KG1 (cell line): ENCODE measurements at places on chromosomes 16 and 17.

GRCh38 chr16:56675685-56676210, 6.1 kb downstream of the MT1H start:
- DNase-seq = no peak

- DNase-seq = no peak
Measured at GRCh38 chr17:63533433-63534077, 10.4 kb downstream of the KCNH6 start.

DNA sequence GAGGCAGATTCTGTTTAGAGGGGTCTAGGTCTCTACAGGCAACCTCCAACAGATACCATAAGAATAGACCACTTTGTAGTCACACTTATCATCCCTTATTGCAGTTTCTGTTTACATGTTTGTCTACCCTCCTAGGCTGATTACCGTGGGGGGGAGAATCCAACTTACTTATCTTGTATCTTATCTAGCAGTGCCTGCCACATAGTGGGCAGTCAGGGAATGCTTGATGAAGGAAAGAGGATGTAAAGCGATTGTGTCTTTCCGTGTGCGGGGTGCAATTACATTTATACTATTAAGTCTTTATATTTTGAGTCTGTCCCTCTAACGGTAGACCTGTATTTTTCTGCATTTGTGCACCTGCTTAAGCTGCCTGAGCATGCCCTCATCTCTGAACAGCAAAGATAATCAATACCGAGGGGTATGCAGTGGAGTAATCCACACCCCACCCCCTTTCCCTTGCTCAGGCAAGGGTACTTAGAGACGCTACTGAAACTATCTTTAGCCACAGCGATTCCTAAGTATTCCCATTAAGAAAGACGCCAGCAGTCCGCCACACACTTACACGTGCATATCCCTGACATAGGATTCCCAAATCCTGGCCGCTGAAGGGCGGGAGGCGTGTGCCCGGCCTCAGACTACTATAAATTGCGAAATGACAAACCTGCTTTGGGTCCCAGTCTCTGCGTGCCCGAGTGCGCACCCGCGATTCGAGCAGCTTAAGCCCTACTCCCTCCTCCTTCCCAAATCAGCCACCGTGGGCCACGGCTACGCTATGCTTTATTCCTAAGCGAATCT, 635 bp upstream of the AATF start:
- no peak for DNase-seq

DNA sequence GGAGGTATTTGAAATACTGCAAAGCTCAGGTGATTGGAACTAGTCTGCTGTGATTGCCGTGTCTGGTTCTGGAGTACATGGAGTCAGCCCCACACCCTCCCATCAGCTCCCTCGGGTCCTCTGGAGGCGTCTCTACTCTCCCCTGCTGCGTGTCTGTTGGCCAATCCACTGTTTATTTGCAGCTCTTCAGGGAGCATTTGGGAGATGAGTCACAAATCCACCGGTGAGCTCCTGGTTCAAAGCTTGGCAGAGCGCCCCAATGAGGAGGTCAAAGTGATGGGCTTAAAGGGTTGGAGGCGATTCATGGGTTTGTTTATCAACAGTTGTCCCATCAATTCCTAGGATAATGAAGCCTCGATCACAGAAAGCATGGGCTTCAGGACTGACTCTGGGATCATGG, 14.6 kb downstream of the CALB2 start:
- DNase-seq = no peak

GRCh38 chr17:57946798-57947358, 8.3 kb downstream of the CUEDC1 start:
- peak; percentile 18 for DNase-seq

DNA sequence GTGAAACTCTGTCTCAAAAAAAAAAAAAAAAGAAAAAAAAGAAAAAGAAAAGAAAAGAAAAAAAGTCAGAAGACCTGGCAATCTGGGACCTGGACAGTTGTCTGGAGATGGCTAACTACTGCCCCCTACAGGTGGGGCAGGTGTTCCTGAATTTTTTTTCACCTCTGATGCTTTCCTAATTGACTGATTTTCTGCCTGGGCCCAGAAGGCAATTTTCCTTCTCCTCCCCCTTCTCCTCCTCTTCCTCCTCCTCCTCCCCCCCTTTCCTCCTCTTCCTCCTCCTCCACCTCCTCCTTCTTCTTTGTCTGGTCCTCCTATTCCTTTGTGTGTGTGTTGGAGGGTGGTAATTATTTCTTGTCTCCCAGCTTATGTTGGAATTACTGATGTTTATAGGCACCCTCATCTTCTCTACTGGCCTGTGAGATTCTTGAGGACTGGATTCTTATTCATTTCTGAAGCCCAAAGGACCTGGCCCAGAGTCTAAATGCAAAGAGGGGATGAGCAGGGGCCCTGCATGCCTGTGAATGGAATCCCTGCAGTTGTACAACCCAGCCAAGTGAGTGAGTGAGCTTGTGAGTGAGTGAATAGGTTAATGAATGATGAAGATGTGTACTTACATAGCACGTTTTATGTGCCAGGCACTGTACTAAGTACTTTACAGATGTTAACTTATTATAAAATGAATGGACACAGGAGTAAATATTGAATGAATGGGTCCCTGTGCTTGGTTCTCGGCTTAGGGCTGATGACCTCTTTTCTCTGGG, 26.9 kb downstream of the IRX5 start:
- peak; percentile 14 for DNase-seq

DNA sequence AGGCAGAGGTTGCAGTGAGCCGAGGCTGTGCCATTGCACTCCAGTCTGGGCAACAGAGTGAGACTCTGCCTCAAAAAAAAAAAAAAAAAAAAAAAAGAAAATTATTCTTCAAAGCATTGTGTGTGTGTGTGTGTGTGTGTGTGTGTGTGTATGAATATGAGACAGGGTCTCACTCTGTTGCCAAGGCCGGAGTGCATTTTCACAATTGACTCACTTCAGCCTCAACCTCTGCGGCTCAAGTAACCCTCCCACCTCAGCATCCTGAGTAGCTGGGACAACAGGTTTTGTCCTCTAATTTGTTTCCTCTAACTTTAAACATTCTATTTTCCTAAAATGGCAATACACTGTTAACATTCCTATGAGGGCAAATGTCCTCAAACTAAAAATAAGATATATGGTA, 7.7 kb downstream of the FBXO47 start:
- DNase-seq = no peak

DNA sequence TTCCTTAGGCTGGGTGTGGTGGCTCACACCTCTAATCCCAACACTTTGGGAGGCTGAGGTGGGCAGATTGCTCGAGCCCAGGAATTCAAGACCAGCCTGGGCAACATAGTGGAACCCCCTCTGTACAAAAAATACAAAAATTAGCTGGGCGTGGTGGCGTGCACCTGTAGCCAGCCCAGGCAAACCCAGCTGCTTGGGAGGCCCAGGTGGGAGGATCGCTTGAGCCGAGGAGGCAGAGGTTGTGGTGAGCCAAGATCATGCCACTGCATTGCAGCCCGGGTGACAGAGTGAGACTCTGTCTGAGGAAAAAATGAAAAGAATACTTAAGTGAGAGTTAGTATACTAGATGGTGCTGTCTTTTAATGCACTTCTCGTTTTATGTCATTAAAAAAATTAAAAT, 15.1 kb downstream of the PPM1D start:
- DNase-seq = no peak

DNA sequence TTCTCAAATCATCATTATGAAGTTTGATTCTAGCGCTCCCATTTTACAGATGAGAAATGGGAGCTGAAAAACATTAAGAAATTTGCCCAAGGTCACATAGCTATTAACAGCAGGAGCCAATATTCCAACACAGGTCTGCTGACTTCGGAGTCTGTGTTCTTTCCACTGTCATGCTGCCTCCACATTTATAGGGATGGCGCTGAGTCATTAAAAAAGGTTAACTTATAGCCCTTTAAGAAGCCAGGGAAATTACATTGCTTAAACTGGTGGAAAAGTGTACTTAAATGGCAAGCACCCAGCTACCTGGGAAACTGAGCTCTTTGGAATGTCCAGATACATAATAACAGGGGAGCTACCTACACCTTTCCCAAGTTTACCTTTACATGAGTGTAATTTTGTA, 65.0 kb downstream of the TBX4 start:
- no peak for DNase-seq

DNA sequence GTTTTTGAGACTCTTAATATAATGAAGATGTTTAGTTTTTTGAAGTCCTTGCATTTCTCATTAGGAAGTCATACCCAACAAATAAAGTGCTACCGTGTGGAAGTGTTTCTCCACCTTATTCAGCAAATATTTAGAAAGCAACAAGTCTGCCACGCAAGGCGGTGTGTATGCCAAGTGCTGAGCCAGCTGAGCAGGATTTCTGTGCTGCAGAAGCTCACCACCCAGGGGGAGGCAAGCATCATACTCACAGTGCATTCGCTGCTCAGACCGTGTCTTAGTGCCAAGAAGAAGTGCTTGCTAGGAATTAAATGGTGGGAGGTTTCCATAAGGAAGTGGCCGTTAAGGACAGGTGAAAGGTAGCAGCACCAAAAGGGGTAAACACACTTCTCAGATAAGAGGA, 111.2 kb downstream of the ARHGAP44 start:
- DNase-seq = no peak

- DNase-seq = peak; percentile 56
Measured at GRCh38 chr17:31558748-31559583, 167.5 kb downstream of the RAB11FIP4 start.

- no peak for DNase-seq
Measured at GRCh38 chr16:83023640-83024039, 396.9 kb downstream of the CDH13 start.
